Cardiac septum (tissue), 1 donor: ENCODE measurements at places on chromosomes 11 and 22. TPM values are rescaled to one million over a fixed set of nuclear protein-coding genes. Genes with fewer than 3 reads are reported as not detected.
A peak's percentile ranks its signal among the peaks of the same experiment; 100 is the strongest.

DNA sequence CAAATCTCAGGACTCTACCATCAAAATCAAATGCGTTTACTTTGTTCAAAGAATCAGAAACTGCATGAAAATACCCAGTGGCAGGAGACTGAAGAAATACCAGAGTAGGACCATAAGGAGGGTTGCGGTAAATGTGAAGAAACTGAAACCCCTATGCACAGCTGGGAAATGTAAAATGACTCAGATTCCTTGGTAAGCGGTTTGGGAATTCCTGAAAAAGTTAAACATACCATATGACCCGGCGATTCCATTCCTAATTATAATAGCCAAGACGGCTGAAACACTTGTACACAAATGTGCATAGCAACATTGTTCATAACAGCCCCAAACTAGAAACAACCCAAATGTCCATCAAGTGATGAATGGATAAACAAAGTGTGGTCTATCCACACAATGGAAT is 114.1 kb upstream of the GRAMD1B start:
- no peak for DNase-seq

The OR52N4 gene
- not detected for total RNA-seq

The TRIM51 gene
- not detected for total RNA-seq

DNA sequence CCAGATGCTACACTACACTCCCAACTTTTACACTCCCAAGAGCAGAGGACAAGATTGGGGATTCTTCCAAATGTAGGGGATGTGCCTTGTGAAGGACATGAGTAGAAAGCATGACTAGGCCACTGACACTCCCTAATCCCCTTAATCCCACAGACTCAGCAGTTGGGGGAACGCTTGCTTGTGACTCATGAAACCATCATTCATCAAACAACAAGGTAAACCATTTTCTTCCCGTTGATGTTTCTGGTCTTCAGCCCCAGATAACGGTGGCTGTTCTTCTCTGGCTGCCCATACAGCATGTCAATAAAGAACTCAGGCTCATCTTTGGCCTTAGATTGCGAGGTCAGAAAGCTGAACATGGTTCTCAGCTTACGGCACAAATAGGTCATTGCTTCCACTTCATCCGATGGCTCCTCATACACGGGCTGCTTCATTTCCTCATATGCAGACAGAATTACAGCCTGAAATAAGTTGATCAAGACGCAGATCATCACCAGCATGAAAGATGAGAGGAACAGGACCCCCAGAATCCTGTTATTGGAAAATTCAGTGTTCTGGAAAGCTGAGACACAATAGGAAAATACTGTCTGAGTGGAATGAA is 6.4 kb upstream of the CDPF1 start:
- no peak for DNase-seq

DNA sequence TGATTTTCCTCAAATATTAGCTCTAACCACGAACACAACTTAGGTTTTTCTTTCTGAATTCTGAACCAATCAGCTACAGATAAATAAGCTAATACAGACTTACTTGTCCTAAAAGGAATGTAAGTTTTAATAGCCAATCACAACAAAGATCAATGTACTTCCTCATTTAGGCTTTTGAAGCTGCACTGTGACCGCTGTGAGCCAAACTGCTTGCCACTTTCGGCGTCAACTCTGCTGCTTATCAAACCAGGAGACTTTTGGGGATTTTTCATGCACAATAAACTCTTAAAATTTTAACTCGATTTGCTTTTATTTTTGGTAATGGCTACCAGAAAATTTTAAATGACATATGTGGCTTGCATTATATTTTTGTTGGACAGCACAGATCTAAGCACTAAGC is 92.5 kb downstream of the TMPRSS5 start:
- no peak for DNase-seq

GRCh38 chr22:22422629-22423112 is 85.9 kb downstream of the ZNF280B start:
- DNase-seq = no peak

DNA sequence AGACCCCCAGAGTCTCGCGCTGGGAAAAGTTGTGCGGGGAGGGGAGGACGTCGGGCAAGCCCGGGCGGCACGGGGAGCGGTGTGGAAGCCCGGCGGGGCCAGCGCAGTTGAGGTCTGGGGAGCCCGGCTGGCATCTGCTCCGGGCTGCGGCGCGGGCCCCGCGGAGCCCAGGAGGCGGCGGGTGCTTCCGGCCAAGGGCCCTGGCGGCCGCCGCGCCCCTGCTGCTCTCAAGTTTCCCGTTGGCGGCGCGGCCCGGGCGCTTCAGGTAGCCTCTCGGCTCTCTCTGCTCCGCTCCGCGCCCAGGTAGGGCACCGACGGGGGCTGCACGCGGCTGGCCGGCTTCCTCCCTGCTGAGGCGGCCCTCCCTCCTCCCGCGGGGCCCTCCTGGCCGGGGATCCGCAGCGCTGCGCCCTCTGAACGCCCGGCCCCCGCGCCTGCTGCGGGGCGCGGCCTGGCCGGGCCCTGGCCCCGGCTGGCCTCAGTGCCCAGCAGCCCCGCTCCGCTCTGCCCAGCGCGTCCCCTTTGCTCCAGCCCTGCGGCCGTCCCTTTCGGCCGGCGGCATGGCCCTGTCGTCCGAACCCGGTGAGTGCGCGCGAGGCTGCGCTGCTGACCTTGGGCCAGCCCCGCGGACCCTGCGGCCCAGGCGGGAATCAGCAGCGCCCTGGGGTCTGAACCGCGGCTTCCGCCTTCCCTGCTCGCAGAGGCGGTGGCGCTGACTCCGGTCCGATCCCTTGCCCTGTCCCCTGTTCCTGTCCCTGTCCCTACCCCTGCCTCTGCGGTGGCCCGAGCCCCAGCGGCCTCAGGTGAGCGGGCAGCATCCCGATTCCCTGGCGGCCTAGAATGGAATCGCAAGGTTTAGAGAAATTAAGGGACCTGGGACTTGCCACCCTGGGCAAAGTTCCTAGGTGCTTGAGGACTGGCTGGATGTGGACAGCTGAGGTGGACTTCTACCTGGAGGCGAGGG is 4.3 kb upstream of the AMPD3 start:
- no peak for DNase-seq

DNA sequence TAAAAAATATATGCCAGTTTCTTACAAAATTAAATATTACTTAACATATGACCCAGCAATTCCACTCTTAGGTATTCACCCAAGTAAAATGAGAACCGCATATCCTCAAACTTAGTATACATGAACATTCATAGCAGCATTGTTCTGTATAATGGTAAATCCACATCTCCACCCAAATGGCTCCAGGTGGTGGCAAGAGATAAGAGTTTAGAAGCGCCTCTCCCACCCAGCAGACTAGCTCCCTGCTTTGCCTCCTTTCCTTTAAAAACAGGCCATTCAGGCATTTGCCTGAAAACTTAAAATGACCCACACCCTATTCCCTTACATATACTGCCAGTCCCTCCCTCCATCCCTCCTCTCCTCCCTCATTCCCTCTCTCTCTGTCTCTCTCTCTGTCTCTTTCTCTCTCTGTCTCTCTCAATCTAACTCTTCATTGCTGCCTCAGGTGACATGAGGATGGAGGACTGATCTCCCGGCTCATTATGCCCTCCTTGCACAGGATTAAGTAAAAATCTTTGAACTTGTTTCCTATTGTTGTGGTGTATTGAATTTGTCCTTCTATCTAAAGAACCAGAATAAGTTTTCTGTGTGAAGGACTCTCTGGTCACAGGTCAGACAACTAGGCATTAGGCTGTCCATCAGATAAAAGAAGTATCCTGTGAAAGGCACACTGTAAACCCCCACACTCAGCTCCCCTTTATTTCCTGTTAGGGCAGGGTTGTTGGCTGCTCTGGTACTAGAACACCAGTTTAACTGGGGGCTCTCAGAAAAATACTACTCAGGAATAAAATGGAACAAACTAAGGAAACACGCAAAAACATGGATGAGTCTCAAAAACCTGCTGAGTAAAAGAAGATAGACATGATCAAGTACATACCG is 48.3 kb downstream of the RRP8 start:
- DNase-seq = no peak

The TTLL8 gene
- not detected for total RNA-seq

The CALCB gene
- not detected for total RNA-seq

GRCh38 chr11:3165152-3165705 is at the start of gene OSBPL5:
Gene OSBPL5, minus strand, starts transcription at chr11:3165310. Its CDS starts 36,162 bp downstream, at chr11:3129148.
- DNase-seq = peak; percentile 89

DNA sequence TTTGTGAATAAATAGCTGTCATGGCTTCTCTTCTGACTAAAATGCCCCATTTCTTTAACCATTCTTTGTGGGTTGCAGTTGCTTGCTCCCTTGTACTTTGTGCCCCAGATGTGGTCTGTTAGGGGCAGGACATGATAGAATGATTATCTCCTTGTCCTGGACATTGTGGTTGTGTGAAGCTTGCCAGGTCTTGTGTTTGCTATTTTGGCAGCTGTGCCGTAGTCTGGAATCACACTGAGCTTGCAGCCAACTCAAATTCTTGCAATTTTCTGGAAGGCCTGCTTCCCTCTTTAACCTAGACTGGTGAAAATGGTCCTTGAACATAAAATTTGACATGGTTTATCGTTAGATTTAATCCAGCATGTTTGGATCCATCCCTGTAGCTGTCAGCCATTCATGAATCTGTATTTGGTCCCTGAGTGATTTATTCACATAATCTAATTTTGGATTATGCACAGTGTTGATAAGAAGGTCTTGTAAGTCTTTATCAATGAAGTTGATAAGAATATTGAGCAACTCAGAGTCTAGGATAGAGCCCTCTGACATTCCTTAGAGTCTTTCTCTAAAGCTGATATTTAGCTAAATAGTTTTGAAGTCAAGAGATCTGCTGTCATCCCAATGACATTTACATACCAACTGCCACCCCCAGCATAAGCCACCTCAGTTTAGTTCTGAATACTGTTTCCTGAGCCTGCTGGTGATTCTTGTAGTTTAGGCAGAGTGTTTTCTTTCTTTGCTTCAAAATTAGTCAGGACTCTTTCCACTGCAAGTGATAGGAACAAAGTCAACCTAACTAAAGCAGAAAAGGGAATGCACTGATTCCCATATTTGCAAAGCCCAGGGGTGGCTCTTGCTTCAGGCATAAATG is 9.8 kb downstream of the SPON1 start:
- DNase-seq = no peak
